Small intestine (tissue), 16 donors: ENCODE measurements at places on chromosomes 3 and 15.
A peak's percentile ranks its signal among the peaks of the same experiment; 100 is the strongest.

DNA sequence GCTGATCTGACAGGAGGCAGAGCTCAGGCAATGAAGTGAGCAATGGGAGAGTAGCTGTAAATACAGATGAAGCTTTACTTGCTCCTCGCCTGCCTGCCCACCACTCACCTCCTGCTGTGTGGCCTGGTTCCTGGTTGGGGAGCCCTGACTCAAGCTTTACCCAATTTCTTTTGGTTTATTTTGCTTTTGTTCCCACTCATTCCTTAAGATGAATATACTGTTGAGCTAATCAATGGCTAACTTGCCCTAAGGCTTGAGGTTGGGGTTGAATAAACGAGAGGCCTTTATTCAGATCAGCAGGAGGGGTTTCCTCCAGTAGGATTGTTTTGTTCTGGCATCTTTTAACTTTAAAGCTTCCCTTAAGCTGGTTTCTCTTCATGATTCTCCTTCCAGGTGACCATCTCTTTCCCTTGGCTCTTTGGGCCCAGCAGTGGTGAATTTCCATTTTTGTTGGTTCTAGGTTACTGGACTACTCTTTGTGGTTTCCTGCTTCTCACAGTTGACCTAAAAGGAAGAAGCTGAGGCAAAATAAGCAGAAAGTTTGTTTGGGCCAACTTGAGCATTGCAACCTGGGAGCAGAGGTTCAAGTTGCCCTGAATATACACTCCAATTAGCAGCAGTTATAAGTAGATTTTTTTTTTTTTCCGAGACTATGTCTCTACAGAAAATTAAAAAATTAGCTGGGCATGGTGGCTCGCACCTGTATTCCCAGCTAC, 44.4 kb downstream of the STARD9 start:
- DNase-seq = no peak

DNA sequence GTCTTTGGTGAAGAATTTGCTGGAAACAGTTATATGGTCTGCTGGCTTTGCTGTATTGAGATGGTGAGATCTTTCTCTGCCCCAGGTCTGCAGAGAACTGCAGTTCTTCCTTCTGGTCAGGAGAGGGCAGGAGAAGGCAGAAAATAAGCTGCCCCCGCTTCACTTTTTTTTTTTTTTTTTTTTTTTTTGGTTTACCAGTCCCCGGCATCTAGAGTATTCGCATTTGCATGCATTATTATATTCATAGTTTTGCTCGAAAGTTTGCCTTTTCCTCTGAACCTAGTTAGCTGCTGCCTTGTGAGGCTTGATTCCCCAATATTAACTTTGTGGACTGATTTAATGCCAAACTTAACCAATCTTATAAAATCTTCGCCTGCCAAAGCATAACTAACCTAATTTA, 10.6 kb upstream of the PARL start:
- DNase-seq = peak; percentile 48

GRCh38 chr3:17065315-17065714, 180.6 kb downstream of the PLCL2 start:
- DNase-seq = no peak

GRCh38 chr3:157494581-157495281, 8.5 kb downstream of the VEPH1 start:
- DNase-seq = no peak

DNA sequence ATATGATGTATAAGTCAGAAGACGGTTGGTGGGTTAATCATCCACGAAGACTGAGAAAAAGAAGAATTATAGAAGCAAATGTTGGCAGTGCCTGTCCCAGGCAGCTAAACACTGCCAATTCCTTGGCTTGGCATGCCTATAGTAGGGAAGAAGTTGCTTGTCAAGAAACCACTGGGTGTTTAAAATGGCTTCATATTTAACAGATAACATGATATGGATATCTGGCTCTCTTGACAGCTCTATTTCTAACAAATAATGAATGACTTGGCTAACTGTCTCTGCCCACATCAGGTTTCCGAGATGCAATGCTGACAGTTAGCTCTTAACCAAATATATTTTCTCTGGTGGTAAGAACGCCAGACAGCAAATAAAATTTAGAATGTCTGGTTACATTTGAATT, 341.7 kb upstream of the KCNMB2 start:
- no peak for DNase-seq

GRCh38 chr3:161251716-161252115, 30.6 kb downstream of the NMD3 start:
- no peak for DNase-seq

DNA sequence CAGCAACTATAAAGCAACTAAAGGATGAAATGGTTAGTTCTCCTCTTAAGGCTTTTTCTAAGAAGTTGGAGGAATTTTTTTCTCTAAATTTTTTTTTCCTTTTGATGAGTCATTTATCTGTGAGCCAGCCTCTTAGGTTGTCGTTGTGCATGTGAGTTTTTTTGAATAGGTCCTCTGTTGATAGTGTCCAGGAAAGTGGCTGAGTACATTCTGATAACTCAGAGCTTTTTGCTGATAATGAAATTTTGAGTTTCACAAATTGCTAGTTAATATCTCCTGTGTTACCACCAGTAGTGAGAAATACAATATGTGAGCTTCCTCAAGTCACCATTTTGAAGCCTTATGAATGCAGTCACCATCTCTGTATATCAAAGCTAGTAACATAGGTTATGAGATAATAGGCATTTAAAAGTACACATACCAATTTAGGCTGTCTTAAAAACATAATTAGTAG, 7.1 kb upstream of the LXN start:
- no peak for DNase-seq

DNA sequence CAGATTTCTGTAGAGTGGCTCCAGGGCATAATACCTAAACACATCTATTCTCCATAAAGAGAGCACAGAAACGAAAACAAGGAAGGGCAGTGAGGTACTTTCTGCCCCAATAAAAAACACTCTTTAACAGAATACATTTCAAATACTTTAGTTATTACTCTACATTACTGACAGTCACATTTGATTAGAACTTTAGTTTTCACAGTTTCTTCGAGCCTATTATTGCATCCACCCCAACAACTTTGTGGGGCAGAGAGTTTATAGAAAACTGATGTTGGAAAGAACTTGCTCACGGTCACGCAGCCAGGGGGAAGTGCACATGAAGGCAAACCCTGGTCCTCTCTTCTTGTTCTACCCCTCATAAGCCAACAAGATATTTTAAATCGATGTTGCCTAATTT, 9.0 kb downstream of the VPS39 start:
- DNase-seq = no peak

- no peak for DNase-seq
Observed at GRCh38 chr15:95850837-95851236, 479.7 kb upstream of the NR2F2 start.

DNA sequence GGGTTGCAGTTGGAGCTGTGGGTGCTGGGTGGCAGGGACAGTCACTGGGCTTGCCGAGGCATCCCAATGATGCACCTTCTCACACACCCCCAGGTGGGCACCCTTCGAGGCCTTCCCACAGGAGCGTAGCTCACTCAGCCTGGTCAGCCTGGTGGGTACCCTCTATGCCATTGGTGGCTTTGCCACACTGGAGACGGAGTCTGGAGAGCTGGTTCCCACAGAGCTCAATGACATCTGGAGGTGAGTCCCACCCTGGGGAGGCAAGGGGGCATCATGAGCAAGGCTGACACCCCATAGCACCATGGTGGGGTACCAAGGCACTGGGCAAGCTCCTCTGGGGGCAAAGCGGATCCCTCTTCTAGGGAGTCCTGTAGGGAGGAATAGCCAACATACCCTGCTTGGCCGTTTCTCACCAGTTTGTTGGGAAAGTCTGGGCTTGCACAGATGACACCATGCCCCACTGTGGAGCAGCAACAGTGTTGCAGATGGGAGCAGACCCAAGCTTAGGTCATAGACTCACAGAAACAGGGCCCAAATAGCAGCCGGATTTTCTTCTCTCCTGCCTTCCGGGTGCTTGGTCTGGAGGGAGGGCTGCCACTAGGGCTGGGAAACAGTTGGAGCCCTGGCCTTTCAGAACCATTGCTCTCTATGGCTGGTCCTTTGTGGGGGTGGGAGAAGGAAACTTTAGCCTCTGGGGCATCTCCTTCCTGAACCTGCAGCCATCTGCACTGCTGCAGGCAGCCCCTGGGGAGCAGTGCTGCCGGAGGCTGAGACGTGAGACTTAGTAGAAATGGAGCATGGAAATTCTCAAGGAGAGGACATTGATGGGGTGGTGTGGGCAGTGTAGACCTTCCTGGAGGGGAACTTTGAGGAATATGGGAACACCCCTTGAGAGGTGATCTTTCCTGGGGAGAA, 5.7 kb downstream of the KLHL40 start:
- DNase-seq = no peak

DNA sequence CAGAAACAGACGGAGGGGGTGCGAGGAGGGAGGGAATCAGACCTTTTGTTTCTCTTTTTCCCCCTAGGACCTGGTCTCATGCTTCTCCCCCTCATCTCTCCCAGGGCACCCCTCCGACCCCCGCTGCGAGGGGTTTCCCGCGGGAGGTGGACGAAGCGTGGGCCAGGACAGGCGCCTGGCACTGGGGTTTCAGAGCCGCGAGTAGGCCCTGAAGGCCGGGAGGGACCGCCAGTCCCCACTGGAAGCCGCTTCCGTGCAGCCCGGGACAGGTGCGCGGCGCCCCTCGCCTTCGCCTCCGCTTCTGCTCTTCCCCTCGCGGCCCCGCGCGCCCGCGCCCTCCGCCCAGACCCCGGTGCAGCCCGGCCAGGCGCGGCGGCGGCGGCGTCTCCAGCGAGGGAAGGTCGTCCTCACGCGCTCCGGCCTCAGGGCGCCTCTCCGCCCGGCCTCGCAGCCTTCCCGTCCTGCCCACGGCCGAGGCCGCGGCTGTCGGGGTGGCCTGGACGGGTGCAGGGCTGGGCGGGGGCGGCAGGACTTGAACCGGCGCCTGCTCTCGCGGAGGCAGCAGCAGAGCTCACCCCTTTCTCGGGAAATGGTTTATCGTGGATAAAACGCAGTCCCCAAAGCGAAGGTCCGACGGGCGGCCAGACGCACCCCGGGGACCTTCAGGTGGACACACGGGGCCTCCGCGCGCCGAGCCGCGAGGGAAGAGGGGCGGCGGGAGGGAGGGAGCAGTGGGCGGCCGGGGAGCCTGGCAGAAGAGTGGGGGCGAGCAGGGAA, 31.5 kb upstream of the ADAMTS17 start:
- DNase-seq = no peak

- DNase-seq = no peak
Observed at GRCh38 chr3:153437666-153438065, 275.6 kb downstream of the RAP2B start.

GRCh38 chr3:176321099-176321498, 876.2 kb downstream of the TBL1XR1 start:
- no peak for DNase-seq

DNA sequence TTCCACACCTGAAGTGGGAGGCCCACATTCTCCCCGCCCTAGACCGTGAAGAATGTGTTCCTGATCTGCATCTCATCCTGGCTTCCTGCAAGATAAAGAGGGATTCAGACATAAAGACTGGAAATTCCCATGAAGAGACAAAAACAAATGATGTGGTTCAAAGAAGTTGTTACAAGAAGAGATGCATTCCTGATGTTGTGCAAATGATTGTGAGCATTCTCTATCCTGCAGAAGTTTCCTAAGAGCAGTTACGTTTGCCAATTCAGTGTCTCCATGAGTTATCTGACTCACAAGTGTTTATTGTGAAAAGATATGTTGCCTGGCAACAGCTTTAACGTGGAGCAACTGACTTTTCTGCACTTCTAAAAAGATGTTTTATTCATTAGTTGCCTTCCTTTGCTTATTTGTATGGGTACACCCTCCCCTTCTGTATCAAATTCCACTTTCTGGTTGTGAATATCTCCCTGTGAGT, 107.8 kb downstream of the ZIC4 start:
- DNase-seq = peak; percentile 29

GRCh38 chr3:51610708-51611107, 60.3 kb upstream of the TEX264 start:
- DNase-seq = no peak

- DNase-seq = peak; percentile 85
Observed at GRCh38 chr3:126180477-126181397, at the start of gene ALDH1L1. Gene ALDH1L1, minus strand, starts transcription at chr3:126180586. Its CDS starts 19,607 bp downstream, at chr3:126160979.

DNA sequence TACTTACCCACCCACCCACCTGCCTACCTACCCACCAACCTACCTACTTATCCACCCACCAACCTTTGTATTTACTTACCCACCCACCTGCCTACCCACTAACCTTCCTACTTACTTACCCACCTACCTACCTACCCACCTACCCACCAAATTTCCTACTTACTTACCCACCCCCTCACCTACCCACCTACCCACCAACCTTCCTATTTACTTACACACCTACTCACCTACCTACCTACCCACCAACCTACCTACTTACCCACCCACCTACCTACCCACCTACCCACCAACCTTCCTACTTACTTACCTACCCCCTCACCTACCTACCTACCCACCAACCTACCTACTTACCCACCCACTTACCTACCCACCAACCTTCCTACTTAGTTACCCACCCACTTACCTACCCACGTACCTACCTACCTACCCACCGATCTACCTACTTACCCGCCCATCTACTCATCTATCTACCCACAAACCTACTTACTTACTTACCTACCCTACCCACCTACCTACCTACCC, 179.6 kb downstream of the USP13 start:
- no peak for DNase-seq

DNA sequence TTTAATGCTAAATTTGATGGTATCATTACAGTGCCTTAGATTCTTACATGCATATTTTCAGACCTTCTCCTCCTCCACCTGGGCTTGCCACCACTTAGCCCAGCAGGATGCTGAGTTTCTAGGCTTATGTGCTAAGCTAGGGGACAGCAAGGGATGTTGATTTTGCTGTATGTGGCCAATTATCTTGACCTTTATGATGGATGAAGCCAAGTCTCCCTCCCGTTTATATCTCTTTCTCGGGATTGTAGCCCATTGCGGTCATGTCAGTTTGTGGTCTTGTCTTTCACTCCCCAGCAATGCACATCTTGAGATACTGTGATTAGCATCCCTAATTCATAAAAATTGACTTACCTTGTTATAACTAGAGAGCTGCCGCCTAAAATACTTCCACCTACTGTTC, 278.7 kb upstream of the SOX2 start:
- no peak for DNase-seq

DNA sequence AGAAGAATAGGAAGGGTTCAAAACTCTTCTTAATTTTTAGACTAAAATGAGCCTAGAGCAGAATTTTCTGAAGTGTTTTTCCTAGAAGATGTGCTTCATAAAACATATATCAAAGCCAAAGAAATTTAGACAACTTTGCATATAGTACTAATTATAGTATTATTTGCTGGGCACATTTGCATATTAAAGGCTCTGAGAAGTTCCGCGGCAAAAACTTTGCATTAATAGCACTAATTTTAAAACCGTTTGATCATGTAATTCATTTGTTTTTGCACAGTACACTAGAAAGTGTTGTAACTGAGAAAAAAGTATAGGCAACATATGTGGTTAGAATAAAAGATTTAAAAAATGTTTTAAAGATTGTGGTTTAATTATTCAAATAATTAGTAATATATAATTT, 412.0 kb upstream of the NR2F2 start:
- DNase-seq = no peak
